ENCODE measurements at places on chromosomes 5 and 9.

DNA sequence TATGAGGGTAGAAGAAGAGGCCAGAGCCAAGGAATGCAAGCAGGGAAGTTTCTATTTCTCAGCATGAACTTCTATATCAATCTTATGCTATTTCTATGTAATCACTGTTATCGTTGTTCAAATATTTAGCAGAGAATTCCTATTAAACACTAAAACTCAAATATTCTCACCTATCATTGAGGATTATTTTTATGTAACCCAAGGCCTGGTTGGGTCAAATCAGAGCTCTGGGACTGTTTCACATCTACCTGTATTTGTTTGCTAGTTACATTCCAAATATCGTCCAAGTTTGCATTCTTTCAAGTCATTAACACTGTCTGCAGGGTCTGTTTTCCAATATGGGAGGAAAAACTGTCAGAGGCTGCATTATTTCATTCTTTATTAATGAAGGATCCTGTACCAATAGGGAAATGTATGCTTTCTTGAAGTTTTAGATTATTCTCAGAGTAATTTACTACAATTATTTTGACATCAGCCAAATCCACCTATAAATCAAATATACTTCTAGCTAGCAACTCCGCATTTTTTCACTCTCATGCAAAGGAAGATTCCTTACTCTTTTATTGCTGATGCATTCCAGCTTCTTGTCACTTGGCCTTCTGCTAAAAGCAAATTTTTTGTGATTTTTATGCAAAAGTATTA is 52.2 kb downstream of the LURAP1L start:
- DNase-seq: no peak

DNA sequence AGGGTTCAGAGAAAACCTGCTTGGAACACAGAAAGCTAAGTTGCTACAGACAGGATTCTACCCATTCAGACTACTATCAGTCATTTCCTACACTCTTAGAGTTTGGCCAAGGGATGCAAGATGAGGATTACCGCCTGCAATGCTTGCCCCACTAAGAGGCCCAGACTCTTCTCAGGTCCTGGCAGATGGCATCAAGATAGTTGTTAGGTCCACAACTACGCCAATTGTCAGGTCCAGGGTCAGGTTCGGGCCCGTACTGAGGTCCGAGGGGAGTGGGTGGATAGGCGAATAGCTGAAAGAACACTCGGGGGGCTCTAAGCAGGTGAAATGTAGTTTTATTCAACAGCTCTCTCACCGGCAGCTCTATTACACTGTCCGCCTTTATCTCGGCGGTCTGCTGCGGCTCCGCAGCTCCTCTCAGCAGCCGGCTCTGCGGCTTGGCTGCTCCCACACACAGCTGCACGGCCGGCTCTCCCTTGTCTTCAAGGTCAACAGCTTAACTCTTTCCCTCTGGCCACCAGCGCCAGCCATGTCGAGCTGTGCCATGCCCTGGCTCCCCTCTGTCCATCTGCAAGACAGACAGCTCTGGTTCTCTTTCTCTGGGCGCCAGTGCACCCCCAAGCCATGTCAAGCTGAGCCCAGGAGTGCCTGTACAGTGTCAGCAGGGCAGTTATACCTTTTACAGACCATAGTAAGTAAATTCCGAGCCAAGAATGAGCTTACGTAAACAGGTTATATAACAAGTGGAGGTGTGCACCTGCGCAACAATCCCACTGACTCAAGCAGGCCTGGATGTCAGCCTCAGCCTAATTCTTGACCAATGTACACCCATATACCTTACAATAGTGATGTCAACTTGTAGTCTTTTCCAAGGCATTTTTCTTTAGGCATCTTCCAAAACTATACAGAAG is 24.0 kb downstream of the ENC1 start:
- peak; percentile 35 for DNase-seq

GRCh38 chr9:120609636-120610035 is 29.7 kb upstream of the CDK5RAP2 start:
- DNase-seq: no peak

- no peak for DNase-seq
These were observed 166.4 kb downstream of the KDM4C start for GRCh38 chr9:6924149-6924548.

DNA sequence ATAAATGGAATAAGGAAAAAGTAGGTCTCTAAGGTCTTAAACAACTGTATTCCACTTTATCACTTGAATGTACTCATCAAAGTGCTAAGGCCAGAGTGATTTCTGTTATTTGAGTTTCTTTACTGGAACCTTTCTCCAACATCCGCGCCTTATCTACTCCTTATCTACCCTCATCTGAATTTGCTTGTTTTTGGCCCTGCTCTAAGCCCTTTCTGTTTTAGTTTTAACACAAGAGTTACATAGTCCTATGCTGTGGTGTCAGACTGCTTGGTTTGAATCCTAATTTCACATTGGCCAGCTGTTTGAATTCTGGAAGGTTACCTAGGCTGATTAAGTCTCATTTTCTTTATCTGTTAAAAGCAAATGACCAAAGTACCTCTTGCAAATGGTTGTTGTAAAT is 128.3 kb downstream of the PCSK5 start:
- no peak for DNase-seq

GRCh38 chr9:18824095-18824666 is 208.8 kb downstream of the SAXO1 start:
- DNase-seq: no peak

DNA sequence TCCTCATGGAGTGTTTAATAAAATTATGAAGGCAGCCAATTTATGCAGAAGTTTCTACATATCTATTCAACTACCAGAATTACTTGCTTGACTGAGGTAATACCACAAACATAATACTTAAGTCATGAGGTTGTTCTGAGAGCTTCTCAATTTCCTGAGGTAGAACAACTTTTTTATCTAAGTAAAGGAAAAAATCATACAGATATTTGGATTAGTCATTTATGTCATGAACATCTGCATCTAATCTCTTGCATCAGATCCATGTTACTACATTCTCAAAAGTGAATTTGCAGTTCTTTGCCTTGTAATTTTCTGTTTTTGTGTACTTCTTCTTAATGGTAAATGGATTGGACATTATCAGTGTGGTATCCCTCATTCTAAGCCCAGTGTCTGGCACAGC is 60.4 kb upstream of the RGMB start:
- no peak for DNase-seq

DNA sequence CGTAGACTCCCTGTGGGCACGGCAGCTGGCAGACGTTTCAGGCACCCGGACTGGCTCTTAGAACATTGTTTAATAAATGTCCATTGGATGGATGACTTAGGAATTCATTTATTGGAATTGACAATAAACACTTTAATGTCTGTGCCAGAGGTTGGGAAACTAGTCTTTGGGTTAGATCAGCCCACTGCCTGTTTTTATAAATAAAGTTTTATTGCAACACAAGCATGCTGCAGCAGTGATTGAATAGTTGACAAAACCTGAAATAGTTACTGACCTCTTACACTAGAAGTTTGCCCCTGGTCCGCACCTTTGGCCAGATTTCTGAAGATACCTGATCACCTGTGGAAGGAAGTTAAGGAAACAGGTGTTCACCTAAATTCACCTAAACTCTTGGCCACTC is 51.6 kb downstream of the DMRT1 start:
- DNase-seq: no peak

- no peak for DNase-seq
These were observed 452.9 kb upstream of the DMAC1 start for GRCh38 chr9:8252445-8252844.

DNA sequence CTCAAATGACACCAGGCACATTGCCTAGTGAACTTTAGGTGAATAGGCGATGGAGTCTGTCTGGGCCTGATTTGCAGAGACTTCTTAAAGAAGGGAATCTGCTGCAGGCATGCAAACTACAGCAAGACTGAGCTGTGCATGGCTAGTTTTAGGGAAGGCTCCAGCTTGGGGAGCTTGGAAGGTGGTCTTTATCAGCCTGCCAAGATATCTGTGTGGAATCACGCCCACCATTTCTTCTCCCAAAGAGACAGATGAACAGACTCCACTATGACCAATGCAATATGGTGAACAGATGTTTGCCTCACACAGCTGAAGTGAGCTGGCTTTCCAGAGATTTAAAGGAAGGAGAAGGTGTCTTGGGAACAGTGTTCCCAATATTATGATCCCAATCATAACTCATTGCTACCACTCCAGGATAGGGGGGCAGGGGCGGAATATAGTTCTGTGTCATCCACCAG is 129.0 kb upstream of the HMHB1 start:
- DNase-seq: no peak

GRCh38 chr5:155529362-155529761 is 515.8 kb downstream of the KIF4B start:
- DNase-seq: no peak

- DNase-seq: no peak
These were observed 97.7 kb upstream of the LMX1B start for GRCh38 chr9:126515873-126516505.

DNA sequence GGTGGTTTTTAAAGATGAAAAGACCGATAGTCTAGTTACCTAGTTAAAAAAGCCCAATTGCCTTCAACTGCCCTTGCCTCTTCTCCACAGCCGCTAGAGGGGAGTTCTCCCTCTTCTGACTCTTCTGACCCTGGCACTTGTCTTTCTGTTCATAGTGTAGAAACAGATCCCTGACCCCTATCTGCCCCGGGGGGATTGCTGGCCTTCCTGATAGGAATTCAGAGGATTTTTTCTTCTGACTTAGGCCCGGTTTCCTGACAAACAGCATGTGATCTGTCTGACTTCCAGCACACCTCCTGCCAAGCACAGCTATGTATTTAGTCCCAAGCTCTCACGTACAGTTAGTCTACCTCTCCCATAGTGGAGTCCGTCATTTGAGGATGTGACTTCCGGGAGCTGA is 5.0 kb upstream of the TMEM268 start:
- no peak for DNase-seq

- no peak for DNase-seq
These were observed 37.4 kb downstream of the C9orf152 start for GRCh38 chr9:110170357-110171257.

DNA sequence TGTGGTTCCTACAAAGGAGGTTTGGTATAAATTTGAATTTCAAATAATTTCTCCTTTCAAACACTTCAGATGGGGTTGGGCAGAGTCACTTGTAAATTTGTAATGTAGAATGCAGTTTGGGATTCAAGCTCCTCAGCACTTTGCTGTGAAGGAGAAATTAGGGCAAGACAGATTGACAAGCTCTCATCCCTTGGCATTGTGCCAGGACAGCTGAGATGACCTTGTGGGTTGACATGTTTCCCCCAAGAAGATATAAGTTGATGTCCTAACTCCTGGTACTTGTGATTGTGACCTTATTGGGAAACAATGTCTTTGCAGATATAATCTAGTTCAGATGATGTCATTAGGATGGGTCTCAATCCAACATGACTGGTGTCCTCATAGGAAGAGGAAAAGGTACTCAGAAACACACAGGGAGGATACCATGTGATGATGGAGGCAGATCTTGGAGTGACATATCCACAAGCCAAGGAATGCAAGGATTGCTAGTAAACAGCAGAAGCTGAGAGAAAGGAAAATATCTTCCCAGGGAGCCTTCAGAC is 408.3 kb downstream of the MED10 start:
- DNase-seq: no peak

DNA sequence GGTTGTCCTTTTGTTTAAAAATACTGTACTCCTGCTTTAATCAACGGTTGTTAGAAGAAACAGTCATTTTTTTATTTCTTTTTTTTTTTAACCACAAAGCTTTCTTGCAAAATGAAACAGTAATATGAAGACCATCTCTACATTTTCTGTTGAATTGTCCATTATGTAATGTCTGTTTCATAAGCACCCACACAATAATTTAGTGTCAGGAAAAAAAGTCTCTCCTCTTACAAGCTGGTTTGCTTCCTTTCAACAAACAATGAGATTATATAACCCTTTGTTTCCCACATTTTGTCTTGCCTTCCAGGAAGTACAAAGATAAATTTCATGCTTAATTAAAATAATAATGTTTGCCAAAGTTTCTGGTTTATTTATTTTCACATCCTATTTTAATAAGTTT is 16.7 kb downstream of the CTNNAL1 start:
- DNase-seq: no peak

- no peak for DNase-seq
These were observed 228.3 kb downstream of the MAST4 start for GRCh38 chr5:66824476-66824875.

- DNase-seq: no peak
These were observed 9.5 kb downstream of the IRF1 start for GRCh38 chr5:132480893-132481595.

- no peak for DNase-seq
These were observed 32.3 kb downstream of the RUSC2 start for GRCh38 chr9:35522187-35522586.

DNA sequence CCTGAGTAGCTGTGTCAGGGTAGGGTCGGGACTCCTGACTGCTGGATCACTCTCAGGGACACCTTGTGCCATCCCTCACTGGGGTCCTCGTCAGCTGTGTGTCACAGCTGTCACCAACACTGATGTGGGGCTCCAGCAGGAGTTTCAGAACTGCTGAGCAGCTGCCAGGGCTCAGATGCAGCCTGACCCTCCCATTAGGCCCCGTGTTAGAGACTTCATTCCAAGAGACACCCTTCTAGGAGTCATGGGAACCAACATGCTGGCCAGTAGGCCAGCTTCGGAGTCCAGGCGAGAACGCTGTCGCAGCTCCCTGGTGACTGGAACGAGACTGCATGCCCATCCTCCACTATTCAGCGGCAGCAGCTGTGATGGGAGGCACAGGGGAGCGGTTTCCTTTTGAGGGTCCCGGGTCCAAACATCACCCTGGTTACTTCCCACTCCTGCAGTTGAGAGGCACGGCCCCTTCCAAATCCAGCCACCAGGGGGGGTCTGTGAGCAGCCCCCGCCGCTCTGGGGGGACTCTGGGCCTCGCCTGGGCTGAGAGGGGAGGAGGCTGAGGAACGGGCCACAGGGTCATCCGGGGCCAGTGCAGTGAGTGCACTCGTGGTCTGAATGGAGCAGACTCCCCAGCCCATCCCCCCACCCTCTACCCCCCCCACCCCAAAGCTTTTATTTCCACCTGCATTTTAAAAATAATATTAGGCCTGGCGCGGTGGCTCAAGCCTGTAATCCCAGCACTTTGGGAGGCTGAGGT is 12.6 kb upstream of the TCF7 start:
- DNase-seq: peak; percentile 65

DNA sequence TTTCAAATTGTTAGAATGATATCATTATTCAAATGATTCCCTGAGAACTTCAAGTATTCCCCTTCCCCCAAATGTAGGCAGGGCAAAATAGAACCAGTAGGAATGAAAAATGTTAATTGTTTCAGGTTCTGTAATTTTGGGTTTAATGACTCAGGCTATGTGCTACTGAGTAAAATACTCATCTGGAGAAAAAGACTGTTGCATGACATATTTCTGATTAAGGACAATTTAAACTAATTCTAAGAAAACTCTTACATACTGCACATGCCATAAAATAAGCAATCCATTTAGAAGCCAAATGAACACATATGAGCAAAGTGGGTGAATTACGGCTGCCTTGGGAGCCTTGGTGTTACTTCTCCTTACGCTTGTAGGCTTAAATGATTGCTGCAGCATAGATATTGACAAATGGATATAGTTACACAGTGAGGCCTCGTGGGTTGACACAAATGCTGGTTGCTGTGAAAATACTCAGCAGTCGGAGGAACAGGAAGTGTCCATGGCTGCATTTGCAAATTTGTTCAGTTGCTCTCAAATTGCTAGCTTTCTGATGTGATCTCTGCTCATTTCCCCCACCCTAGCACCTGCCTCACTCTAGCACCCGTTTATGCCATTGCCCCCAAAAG is 174.9 kb upstream of the DMAC1 start:
- DNase-seq: no peak

- peak; percentile 50 for DNase-seq
These were observed 118.4 kb upstream of the PRSS3 start for GRCh38 chr9:33676746-33677505.

Data from cardiac muscle cell (in vitro differentiated cells and primary cell).